ENCODE measurements at places on chromosomes 5 and 9. TPM values are rescaled to one million over a fixed set of nuclear protein-coding genes. Genes with fewer than 3 reads are reported as not detected.

- no peak for DNase-seq
These were observed 58.5 kb upstream of the CLINT1 start for GRCh38 chr5:157917491-157917890.

CDH6 gene
- 75.9 TPM for total RNA-seq

GRCh38 chr5:61949054-61949678 is 356.8 kb upstream of the KIF2A start:
- DNase-seq, result no peak

QRFP gene
- total RNA-seq, result not detected

CDHR2 gene
- total RNA-seq, result 65.7 TPM

- DNase-seq, result peak; percentile 30
These were observed 62.4 kb upstream of the UBAC1 start for GRCh38 chr9:136023410-136024225.

- DNase-seq, result no peak
These were observed 9.1 kb upstream of the SLC27A6 start for GRCh38 chr5:128956164-128956563.

DNA sequence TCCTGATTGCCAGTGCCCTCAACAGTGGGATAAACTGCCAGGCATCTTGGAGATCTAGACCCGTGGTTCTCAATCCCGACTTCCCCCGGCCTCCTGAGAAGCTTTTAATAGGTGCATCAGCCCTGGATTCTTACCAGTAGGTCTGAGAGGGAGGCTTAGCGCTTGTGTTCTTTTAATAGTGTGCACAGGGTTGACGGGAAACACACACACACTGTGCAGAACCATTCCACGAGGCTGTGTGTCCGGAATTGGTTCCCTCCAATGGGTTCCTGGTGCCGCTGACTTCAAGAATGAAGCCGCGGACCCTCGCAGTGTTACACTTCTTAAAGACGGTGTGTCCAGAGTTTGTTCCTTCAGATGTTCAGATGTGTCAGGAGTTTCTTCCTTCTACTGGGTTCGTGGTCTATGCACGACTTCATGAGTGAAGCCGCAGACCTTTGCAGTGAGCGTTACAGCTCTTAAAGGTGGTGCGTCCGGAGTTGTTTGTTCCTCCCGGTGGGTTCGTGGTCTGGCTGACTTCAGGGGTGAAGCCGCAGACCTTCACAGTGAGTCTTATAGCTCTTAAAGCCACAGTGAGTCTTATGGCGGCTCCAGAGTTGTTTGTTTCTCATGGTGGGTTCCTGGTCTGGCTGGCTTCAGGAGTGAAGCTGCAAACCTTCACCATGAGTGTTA is 46.6 kb upstream of the PRSS3 start:
- DNase-seq, result no peak

F12 gene
- 15.3 TPM for total RNA-seq

GRCh38 chr5:61467766-61468482 is 135.9 kb downstream of the ZSWIM6 start:
- DNase-seq, result no peak

OR2S2 gene
- not detected for total RNA-seq

DNA sequence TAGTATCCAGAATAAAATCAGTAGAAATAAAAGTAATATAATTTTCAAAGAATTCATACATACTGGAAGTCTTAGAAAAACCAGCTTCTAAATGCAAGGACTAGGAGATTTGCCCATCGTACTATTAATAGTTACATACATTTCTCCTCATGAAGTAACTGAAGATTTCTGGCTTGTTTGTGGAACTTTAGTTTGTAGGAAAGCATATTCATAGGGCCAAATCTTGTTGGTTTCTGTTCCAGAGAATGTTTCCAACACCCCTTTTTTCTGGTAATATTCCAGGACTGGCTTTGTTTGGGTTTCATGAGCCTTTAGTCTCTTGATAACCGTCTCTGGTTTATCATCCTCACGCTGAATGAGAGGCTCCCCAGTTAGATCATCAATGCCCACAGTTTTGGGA is 66.3 kb upstream of the TJP2 start:
- DNase-seq, result no peak

DNA sequence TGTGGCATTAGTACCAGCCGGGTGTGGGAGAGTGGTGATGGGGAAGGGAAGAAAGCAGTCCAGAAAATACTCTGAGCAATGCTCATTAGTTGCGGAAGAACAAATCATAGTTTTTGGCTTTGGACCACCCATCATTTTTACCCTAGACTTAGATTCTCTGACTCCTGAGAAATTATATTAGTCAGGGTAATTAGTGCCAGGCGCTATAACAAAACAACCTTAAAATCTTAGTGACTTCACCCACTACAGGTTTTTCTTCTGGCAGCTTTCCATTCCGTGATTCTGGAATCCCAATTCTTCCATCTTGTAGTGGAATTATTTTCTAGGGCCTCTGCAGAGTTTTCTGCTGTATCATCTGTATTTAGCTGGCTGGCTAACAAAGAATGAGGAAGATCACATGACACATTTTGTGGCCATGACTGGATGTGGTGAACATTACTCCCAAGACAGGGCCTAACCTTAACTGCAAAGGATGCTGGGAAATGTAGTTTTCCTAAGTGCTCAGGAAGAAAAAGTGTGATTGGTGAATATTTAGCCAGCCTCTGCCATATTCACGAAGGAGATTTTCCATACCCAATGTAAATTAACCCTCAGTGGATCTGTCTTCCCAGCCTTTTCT is 373.0 kb upstream of the MEF2C start:
- DNase-seq, result no peak

GRCh38 chr5:140602147-140602546 is 30.8 kb downstream of the CD14 start:
- DNase-seq, result no peak

- DNase-seq, result no peak
These were observed 13.6 kb downstream of the ARHGAP26 start for GRCh38 chr5:142783601-142784341.

DNA sequence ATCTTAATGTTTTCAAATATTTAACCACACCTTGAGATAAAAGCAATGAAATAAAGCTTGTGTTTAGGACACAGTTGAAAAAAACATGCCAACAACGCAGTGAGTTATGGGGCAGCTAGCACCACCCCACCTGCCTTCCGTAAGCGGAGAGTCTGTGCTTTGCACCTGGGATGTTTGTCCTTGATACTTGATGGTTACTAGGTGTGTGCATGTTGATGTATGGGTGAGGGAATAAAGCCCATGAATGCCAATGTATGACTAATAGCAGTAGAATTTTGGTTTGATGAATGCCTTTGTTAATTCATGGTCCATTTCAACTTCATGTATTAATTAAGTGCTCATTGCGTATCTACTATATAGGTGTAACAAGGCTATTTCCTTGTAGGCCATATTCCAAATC is 74.0 kb downstream of the PCSK5 start:
- peak; percentile 26 for DNase-seq

DEPDC1B gene
- 117 TPM for total RNA-seq

- no peak for DNase-seq
These were observed 1045.7 kb upstream of the CDH9 start for GRCh38 chr5:28084069-28084468.

DNA sequence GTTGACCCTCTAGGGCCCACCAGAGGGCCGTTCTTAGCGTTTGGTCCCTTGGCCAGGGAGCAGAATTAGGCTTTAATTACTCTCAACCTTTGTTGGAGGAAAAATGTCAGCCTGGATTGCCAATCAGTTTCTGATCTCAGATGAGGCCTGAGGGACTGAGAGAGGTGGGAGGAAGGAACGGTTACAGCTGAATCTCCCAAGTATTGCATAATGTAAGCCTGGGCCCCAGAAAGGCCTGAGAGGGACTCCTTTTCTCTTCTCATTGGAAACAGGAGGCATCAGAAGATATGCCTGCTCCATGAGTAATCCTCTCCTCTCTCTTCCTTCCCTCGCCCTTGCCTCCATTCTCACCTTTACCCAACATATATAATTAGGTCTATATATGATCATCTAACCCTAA is 105.7 kb downstream of the INSYN2B start:
- no peak for DNase-seq

- peak; percentile 76 for DNase-seq
These were observed 52.8 kb downstream of the IRF1 start for GRCh38 chr5:132437604-132438266.

SLC6A19 gene
- total RNA-seq, result 179 TPM

GRCh38 chr5:6611334-6612256 is 21.2 kb downstream of the NSUN2 start:
- no peak for DNase-seq

- no peak for DNase-seq
These were observed 6.4 kb upstream of the ATOX1 start for GRCh38 chr5:151764801-151765200.

GRCh38 chr9:37511016-37512010 is 25.6 kb downstream of the POLR1E start:
- DNase-seq, result no peak

GRCh38 chr5:141708016-141708415 is 26.0 kb upstream of the ARAP3 start:
- no peak for DNase-seq

GRCh38 chr5:80796846-80797245 is 142.1 kb upstream of the DHFR start:
- DNase-seq, result no peak

SPATA31A7 gene
- total RNA-seq, result not detected

DNA sequence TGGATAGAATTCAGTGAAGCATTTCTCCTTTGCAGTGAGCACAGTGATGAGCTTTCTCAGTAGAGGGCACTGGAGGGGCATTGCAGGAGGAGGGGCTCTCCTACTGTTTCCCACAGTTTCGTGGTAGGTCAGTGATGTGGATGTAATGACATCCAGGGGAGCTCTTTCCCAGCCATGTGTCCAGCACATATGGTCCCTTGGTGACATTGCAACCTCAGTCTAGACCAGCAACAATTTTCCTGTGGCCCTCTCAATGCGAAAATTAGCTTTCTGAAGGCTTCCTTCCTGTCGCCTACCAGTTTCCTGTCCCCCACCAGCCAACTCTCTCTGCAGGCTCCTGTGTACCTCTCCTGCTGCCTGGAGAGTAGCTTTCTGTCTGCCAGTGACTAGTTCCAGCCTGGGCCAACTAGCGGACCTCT is 6.9 kb upstream of the PDCL start:
- no peak for DNase-seq

DNA sequence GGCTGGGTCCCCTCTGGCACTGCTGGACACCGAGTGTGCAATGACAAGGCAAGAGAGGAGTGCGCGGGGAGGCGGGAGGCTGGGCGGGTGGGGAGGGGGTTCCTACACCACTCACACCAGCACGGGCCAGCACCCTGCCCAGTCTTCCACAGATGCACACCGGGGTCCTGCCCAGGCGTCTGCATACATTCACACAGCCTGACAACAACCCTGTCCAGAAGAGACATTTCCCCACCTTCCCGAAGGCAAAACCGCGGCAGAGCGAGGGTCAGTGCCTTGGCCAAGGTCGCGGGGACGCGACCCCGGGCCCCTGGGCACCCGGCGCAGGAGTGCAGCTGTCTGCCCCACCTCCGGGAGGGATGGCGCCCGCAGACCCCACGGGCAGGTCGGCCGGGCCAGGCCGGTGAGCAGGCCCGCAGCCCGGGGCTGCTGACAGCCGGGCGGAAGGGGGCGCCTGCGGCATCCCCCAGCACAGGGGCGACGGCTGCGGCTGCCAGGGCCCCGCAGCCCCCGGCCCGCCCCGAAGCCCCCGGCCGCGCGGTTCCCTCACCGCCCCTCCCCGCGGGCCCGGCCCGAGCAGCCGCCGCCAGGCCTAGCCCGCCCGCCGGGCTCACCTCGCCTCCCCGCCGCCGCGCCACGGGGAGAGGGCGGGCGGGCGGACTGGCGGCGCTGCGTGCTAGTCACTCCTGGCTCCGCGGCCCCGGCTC is 496 bp downstream of the MAPK9 start:
- no peak for DNase-seq

All from mucosa of gallbladder (tissue), 1 donor.